ENCODE measurements at places on chromosomes 11 and 22.

DNA sequence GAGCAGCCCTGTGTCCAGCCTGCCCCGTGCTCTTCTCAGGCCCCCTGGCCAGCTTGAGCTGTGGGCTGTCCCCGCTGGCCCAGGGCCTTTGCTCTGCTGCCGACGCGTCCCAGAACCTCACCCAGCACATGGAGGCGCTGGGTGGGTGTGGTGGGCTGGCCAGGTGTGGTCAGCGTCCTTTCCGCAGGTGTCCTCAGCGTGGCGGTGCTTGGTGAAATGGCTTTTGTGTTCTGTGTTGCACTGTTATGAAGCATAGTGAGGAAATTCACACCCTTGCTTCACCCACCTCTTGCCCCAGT lies 37.4 kb downstream of the GRAMD4 start:
- no peak for DNase-seq

DNA sequence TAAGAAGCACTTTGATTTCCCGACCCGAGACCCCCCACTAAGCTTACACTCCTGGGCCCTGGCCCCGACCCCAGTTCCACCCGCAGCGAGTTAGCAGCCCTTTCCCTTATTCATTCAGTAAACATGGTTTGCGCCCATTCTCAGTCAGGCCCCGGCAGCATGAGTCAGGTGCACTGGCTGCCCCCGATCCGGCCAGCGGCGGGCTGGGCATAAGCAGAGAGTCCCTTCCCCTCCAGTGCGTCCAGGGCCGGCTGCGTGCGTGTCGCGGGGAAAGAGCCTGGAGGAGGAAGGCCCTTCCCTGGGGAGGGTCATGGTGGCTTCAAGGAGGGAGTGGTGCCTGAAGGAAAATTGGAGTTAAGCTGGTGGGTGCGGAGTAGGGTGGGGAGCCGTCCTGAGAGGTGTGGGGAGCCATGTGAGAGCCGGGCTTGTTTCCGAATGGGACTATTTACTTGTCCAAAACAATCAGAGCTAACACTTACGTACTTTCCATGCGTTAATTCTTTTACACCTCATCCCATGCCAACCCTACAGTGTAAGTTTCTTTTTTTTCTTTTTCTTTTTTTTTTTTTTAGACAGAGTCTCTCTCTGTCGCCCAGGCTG lies 657 bp downstream of the IGHMBP2 start:
- peak; percentile 34 for DNase-seq

DNA sequence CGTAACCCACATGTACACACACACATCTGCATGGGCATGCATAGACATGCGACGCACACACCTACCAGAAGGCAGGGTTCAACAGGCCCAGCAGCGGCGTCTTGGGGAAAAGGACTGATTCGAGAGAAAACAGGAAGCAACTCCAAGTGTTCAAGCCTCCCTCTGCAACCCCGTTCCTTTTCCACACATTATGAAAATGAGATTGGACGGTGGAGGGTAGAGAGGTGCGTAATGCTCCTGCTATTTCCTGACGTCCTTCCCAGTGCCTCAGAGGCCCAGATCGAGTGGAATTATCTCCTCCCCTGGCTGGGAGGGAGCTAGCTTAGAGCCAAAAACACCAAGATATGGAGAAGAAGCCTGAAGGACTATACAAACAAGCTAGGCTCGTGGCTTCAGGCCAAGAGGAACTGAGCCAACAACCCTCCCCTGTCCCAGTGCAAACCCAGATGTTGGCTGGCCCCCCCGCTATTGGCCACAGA lies 289.2 kb downstream of the MN1 start:
- peak; percentile 4 for DNase-seq

- DNase-seq, result peak; percentile 42
These were observed 6.6 kb upstream of the MS4A12 start for GRCh38 chr11:60485987-60486386.

DNA sequence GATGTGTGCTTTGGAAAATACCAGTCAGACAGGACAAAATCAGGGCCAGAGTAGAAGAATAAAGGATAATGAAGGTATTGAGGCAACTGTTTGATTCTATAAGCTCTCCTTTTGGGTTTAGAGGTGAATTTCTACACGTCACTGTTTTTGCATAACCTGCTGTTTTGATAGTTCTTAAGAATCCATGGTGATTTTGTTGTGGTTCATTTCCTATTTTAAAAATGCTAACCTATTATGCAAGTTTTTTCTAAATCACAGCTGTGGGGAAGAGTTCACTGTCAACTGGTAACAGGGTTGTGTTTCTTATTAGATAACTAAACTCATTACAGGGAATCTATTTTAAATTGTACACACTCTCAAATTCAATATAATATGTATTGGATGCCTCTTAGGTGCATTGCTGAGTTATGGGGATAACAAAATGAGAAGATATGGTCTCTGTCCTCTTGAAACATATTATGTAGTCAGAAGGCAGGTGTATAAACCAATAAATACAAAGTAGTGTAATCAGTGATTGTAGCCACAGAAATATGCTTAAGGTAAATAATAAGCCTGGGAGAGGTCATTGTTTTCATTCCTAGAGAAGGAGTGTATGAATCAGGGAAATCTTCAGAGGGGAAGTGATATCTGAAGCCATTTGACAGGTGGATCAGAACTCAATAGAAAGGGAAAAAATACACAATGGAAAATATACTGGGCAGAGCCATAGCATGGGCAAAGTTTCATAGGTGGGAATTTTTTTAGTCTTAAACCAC lies 192.5 kb downstream of the FAT3 start:
- DNase-seq, result no peak

DNA sequence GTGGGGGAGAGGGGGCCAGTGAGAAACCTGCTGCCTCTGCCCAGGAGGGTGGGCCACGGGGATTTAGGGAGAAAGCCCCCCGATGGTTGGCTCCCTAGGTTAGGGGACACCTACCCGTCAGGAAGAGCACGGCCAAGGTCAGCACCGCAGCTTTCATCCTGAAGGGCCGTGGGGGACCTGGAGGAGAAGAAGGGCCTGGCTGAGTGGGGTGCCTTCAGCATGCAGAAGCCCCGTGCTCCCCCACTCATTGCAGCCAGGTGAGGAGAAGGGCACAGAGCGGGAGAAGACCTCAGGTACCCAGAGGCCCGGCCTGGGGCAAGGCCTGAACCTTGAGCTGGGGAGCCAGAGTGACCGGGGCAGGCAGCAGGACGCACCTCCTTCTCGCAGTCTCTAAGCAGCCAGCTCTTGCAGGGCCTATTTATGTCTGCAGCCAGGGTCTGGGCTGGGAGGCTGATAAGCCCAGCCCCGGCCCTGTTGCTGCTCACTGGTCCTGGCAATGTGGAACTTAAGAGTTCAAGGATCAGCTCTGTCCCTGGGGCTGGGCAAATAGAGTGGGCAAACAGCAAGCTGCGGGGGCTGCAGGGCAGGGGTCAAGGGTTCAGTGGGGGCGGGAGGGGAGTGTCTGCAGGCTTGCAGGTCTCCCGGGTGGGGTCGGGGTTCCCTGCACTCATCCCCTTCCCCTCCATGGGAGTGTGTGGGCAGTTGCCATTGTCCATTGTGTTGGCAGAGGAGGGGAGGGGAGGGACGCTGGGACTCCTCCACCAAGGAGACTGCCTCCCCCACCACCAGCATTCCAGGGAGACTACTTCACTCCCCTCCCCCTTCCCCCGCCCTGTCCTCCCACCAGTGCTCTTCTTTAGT lies at the start of gene APOA1:
Gene APOA1, minus strand, starts transcription at position 392 of the 861 bp plus-strand sequence. Its CDS starts 235 bp downstream, at position 157.
- peak; percentile 75 for DNase-seq

DNA sequence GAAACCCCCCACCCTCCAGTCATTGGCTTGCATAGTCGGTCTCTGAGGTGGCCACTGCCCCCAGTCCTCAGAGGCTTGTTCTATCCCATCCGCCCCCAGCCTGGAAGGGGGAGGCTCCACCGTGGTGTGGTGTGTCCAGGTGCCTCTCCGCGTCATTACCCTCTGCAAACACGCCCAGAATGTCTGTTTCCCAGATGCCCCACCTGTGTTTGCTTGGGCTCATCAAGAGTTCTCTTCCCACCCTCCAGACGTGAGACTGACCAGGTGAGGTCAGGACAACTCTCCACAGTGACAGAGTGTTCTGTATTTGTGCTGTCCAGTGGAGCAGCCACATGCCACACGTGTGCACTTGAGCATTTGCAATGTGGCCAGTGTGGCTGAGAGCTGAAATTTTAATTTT lies 24.9 kb downstream of the LRRC10B start:
- DNase-seq, result peak; percentile 64

DNA sequence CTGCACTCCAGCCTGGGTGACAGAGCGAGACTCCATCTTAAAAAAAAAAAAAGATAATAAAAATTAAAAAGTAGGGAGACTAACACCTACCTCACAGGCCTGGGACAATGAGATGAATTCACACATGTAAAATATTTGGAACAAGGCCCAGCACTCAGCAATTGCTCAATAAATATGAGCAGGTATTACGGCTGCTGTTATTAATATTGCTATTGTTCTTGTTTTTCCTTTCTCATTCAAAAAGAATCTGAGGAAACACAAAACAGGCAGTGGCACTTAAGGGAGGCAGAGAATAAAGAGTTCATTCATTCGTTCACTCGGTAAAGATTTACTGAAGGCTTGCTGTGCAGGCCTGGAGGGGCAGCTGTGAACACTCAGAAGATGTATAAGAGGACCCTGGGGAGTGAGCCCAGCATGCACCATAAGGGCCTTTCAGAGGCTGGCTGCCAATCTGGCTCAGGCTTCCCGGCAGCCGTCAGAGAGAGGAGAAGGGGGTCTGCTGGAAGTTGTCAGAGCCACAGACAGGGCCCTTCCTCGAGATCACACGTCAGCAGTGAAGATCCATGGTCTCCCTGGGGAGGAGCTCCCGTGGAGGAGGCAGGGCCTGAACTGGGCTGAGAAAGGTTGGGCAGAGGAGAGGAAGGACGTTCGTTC lies 51.6 kb upstream of the TCF20 start:
- no peak for DNase-seq

DNA sequence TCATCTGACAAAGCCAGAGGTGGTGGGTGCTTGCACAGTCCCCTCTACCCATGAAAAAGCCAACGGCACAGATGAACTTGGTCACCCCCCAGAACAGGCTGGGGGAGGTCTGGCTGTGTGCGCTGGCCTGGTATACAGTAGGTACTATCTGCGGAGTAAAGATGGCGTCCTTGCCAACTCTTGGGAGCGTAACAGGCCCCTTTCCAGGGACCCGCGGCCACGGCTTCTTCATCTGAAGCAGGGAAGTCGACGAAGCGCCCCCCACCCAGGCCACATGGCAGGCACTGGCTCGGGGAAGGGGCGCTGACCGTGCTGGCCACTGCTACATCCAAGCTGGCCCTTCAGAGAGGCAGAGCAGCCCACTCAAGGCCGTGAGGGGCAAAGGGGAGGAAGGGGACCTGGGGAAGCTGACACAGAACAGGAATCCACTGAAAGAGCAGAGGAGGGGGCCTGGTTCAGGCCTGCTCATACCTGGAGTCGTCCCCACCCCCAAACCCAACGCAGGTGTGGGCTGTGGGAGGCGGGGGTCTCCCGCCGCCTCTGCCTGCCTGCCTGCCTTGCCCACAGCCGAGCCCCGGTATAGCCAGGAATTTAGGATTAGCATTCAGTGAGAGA lies 75.7 kb downstream of the CELSR1 start:
- DNase-seq, result no peak

- no peak for DNase-seq
These were observed 149.1 kb upstream of the SOX6 start for GRCh38 chr11:16505481-16505880.

DNA sequence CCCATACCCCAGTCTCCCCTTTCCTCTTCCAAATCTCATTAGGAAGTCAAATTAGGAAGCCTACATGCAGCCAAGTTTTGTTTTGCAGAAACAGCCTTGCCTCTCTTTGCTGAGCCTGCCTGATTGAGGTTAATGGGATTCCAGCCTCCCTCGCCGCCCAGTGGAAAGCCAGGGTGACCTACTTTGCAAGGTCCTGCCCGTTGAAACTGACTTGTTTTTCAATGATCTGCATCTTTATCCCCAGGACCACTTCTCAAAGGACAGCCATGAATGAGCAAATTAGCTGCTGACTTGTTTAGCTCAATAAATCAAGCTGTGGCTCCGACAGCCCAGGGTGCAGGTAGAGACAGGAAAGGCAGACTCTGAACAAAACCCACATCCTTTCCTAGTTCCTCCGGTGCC lies 110.4 kb downstream of the RRAS2 start:
- DNase-seq, result no peak
